ENCODE measurements at places on chromosomes 4 and X. TPM values are rescaled to one million over a fixed set of nuclear protein-coding genes. Genes with fewer than 3 reads are reported as not detected.

CC2D2A gene
- not detected for total RNA-seq

PPP4R3C gene
- total RNA-seq: not detected

PRRG3 gene
- not detected for total RNA-seq

CXorf49 gene
- total RNA-seq: not detected

CXCL8 gene
- total RNA-seq: 12.5 TPM

ZMAT1 gene
- total RNA-seq: 3.6 TPM

VCX gene
- not detected for total RNA-seq

ABCG2 gene
- total RNA-seq: 1.0 TPM

EGF gene
- total RNA-seq: not detected

CRMP1 gene
- 0.30 TPM for total RNA-seq

REPS2 gene
- total RNA-seq: 0.10 TPM

CLCN4 gene
- total RNA-seq: not detected

HAUS3 gene
- 27.1 TPM for total RNA-seq

CCNA2 gene
- total RNA-seq: 104 TPM

LDB2 gene
- total RNA-seq: not detected

RAB33A gene
- total RNA-seq: 38.8 TPM

STPG2 gene
- total RNA-seq: not detected

MAGEE2 gene
- total RNA-seq: not detected

TEX11 gene
- total RNA-seq: not detected

RBM47 gene
- total RNA-seq: 2.1 TPM

TRMT44 gene
- 15.7 TPM for total RNA-seq

RHOXF2B gene
- total RNA-seq: not detected

VEGFD gene
- total RNA-seq: not detected

FAM184B gene
- not detected for total RNA-seq

CXorf65 gene
- 29.9 TPM for total RNA-seq

LINC00632 gene
- 37.4 TPM for total RNA-seq

NOX1 gene
- total RNA-seq: not detected

SLC16A2 gene
- total RNA-seq: 0.05 TPM

SSX3 gene
- total RNA-seq: not detected

BST1 gene
- total RNA-seq: 0.40 TPM

GATA1 gene
- not detected for total RNA-seq

MSX1 gene
- total RNA-seq: not detected

HSD17B10 gene
- 73.2 TPM for total RNA-seq

CITED1 gene
- not detected for total RNA-seq

PRKG2 gene
- total RNA-seq: 0.63 TPM

AFAP1 gene
- total RNA-seq: 6.5 TPM

TMEM156 gene
- 28.2 TPM for total RNA-seq

VCX3A gene
- total RNA-seq: not detected

ZFP42 gene
- not detected for total RNA-seq

TCEAL7 gene
- not detected for total RNA-seq
